HAP-1 (cell line): ENCODE measurements at places on chromosomes 3 and 15.
A peak's percentile ranks its signal among the peaks of the same experiment; 100 is the strongest.

DNA sequence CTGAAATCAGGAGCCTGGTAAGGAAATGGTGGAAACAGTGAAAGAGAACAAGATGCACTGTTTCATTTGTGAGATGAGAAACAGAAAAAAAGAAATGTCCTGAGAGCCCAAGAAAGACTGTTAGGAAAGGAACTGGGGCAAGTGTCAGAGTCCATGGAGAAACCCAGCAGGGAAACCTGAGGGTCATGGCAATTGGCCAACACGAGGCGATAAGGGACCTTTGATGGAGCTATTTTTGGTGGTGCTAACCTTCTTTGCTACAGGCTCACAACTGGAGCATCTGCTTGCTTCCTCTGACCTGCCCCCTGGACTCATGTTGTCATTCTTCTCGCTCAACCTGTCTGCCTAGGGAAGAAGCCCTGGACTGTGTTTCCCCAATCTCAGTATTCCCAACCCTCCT is 4.2 kb upstream of the TMEM41A start:
- DNase-seq: no peak

GRCh38 chr3:86990012-86990733 is 776 bp downstream of the VGLL3 start:
- no peak for DNase-seq

- DNase-seq: peak; percentile 77
Observed at GRCh38 chr15:79007066-79007465, 62.2 kb upstream of the CTSH start.

GRCh38 chr3:12187448-12188327 is 29.0 kb upstream of the TIMP4 start:
- DNase-seq: no peak

DNA sequence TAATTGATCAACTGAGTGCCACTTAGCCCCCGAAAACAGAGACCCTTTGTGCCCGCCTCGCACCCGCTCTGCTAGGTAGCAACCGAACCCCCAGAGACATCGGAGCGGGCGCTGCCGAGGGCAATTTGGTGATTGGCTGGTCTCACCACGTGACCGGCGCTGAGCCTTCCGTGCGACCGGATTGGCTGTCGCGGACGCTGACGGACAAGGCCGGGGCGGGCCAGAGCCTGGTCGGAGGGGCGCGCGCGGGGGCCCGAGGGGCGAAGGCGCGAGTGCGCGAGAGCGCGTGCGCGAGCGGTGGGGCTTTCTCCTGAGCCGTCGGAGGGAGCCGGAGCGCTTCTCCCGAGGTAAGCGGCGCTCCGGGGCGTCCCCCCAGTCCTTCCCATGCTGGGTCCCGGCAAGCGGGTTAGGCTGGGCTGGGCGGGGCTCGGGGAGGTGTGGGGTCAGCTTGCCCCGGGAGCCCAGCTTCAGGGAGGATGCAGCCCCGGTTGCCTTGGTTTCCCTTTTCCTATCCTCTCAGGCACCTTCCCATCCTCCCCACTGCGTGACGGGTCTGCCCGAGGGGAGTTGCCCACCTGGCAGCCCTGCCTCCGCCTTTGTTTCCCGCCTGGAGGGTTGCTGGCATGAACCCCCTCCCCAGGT is at the start of gene TMEM108:
TSS of gene TMEM108 (plus strand) at position 303 of the 642 bp plus-strand sequence.
- peak; percentile 39 for DNase-seq

DNA sequence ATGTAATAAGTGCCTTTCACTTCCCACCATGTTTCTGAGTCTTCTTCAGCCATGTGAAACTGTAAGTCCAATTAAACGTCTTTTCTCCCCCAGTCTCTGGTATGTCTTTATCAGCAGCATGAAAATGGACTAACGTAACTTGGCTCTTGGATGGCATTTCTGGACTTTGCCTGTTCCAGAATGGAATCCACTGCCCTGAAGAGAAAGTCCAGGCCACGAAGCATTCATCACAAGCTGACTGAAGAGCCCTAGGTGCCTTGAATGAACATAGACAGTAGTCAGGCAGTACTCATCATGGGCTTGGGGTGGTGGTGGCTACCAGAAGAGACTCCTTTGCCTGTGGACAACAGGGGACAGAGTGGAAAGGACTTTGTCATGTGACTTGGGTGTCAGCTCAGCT is 1505.0 kb downstream of the SI start:
- DNase-seq: no peak

- DNase-seq: no peak
Observed at GRCh38 chr15:74799255-74799855, 13.3 kb upstream of the LMAN1L start.

DNA sequence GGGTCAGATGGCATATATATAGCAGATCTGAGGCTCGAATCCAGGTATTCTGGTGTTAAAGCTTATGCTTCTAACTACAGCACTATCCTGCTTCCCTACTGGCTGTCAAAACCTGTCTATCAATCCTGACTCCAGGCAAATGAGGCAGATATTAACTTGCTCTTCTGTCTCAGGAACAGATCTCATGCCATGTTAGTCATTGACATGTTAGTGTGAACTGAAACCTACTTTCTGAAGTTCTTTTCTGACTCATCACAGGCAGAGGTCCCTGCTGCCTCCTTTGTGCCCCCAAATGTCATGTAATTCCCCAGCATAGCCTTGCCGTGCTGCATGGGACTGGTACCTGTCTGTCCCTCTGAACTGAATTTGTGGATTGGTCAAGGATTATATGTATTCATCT is 125.0 kb upstream of the SMAD3 start:
- no peak for DNase-seq

DNA sequence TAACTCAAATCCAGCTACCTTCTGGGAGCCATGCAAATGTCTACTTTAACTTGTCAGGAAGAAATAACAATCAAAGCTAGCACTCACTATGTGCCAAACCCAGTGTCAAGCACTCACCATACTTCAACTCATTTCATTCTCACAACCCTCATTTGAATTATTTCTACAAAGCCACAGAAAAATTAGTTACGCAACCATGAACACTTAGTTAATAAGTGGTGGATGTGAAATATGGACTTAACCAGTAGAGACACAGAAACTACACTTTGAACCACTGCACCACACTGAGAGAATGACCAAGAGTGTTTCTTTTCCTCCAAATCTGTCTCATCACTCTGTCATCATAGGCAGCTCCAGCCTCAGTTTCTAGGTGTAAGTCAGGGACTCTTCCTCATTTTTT is 91.0 kb upstream of the MBNL1 start:
- no peak for DNase-seq

DNA sequence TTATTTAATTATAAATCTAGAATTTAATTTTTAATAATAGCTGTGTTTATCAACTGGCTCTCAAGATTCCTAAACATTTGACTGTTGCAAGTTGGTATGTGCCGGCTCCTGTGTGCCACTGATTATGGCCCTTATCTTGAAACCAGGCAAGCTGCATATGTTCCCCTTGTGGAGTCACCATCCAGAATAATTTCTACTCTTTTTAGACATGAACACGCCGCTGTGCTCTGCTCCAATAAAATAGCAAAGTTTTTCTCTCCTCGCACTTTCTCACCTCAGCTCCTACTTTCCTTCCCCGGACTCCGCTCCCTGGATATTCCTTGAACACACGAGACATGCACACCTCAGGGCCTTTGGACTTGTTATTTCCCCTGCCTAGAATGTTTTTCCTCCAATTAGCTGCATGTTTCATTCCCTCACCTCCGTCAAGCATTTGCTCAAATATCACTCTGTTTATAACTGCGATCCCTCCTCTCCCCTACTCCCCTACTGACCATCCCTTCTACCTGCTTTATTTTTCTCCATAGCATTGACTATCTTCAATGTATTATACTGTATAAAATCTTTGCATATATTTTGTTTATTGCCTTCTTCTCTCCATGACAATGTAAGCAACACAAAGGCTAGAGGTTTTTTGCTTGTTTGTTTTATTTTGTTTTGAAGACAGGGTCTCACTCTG is 26.1 kb upstream of the ERICH6 start:
- DNase-seq: no peak

DNA sequence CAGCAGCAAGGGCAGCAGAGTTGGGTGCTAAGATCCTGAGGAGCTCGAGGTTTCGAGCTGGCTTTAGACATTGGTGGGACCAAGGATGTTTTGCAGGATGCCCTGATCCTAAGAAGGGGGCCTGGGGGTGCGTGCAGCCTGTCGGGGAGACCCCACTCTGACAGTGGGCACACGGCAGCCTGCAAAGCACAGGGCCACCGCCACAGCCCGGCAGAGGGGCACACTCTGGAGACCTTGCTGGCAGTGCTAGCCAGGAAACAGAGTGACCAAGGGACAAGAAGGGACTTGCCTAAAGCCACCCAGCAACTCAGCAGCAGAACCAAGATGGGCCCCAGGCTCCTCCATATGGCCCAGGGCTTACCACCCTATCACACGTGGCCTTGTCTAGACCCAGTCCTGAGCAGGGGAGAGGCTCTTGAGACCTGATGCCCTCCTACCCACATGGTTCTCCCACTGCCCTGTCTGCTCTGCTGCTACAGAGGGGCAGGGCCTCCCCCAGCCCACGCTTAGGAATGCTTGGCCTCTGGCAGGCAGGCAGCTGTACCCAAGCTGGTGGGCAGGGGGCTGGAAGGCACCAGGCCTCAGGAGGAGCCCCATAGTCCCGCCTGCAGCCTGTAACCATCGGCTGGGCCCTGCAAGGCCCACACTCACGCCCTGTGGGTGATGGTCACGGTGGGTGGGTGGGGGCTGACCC is 18.8 kb downstream of the SEC61A1 start:
- DNase-seq: no peak

DNA sequence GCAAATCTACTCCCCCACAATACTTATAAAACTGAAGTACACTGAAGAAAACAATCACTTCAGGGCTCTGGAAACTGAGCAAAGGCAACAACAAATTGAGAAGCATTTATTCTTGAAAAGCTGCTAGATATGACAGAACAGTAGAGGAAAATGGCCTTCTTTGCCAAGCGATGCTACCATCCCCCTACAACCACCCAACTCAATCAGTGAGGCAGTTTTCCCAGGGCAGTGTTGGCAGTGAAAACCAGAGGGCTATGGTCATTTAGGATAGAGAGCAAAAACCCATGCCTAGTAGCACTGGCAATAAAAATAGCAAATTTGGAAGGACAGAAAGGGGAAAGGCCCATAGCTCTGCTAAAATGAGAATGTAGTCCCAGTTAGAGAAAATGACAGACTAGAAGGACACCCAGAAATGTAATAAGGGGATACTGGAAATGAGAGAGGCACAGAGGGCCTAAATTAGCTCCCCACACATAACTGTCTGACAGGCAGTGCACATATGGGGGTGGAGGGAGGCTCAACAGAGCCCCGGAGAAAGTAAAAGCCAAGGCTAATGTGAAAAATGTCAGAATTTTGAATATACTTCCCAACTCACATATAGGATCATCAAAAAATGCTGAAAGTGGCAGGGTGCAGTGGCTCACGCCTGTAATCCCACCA is 143.5 kb downstream of the GSK3B start:
- no peak for DNase-seq

DNA sequence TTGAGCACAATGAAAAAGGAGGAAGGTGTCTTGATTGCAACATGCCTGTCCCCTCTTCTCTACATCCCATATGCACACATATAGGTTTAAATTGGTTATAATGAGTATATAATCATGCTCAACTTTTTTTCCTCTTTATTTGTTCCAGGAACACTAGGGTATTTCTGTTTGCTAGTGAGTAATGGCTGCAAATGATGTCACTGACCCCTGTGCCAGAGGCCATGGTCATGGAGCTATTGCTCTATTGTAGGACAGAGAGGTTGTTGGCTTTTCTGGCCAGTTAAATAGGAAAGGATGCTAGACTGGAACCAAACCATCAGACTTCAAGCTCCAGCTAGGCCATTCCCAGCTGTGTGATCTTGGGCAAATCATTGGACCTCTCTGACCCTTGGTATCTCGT is 9.6 kb downstream of the ARHGEF3 start:
- no peak for DNase-seq

- no peak for DNase-seq
Observed at GRCh38 chr3:70876154-70876553, 563.7 kb upstream of the MDFIC2 start.

- no peak for DNase-seq
Observed at GRCh38 chr3:155609586-155609985, 135.3 kb downstream of the PLCH1 start.

DNA sequence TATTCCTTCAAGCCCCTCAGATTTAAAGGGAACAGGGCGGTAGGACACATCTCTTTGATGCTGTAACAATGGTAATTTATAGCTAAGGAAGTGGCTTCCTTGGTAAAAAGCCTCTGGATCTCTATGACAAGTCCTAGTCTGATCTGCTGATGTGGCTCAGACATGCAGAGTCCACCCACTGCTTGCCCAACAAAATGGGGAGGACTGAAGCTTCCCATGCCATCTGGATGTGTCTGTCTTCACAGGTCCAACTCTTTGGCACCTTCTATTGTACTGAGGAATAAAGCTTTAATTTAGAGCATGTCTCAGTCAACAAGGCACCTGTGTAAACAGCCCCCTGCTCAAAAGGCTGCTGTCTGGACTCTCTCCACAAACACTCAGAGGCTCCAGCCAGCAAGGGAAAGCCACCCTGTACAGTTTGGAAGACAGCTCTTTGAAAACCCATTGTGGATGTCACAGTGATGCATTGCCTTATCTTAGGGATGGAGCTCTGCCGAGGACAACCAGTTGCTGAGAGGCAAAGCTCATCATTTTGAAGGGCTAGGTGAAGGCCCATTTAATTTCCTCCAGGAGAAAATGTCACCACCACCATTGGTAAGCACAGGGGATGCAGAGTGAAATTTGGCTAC is 348.6 kb upstream of the GRM7 start:
- no peak for DNase-seq

DNA sequence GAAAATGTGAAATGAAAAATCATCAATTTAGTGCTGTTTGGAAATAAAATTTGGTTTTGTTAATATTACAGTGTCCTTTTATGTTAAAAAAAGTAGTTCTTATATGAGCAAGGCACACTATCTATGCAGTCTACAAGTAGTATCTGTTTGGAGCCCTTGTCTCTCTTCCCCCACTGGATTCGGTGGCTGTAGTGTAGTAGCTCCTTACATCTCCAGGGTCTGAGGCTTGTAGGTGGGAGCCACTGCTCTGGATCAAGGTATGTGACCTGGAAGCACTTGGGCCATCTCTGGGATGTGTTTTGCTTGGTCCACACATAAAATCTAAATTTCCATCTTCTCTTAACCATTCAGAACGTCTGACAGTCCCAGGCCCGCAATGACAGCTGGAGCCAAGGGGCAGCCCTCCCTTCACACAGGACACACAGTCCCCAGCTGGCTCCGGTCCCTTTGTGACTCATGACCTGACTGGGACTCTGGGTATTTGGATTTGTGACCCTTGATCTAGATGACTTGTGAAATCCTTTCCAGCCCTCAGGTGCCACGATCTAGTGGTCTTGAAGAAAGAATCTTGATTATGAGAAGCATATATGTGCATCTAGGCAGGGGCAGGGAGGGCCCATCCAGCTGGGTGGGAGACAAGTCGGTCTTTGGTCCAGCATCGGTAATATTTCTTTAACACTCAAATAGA is 80.0 kb downstream of the USP13 start:
- DNase-seq: no peak

DNA sequence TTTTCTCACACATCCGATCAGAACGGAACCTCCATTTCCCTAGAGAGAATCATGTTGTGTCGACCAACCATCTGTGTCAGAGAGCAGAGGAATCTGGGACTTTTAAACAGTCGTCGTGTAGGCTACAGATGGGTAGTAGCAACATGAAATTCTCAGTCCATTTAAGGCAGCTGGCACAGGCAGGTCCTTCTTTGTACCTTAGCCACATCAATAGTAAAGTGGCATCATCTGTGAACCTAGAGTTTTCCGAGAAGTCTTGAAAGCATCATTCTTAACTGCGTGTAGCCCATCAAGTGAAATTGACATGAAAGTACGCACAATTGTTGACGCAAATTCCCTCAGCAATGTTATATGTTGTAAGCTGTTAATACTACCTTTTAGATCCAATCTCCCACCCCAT is 114.5 kb upstream of the GRM7 start:
- no peak for DNase-seq
